Renal cortical epithelial cell (primary cell): ENCODE measurements at places on chromosomes 6 and 20.
A peak's percentile ranks its signal among the peaks of the same experiment; 100 is the strongest.

DNA sequence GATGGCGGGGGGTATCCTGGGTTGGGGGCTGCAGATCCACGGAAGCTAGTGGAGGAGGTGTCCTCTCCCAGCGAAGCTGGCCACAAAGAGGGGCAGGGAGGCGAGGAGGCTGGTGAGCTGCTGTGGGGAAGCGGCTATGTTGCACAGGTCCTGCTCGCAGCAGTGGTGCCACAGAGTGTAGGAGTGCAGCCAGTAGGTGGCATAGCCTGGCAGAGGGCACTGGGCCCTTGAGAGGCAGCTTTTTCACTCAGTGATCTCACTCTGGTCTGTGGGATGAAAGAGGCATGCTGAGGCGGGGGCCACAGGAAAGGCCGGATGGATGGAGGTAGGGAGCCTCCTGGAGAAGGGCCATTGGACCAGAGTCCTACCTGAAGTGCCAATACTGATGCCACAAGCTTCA is 2.9 kb upstream of the LY6G6D start:
- DNase-seq, result no peak

DNA sequence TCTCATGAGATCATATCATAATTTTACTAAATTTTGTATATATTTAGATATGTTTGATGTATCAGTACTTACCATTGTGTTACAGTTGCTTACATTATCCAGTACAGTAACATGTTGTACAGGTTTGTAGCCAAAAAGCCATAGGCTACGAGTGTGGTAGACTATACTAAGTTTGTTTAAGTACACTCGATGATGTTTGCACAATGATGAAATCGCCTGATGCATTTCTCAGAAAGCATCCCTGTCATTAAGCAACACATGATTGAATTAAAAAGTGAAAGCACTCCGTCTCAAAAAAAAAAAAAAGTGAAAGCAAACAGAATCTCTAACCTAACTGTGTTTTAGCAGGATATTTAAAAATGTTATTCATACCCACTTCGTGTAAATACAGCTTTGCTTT is 104.9 kb upstream of the TFAP2D start:
- no peak for DNase-seq

DNA sequence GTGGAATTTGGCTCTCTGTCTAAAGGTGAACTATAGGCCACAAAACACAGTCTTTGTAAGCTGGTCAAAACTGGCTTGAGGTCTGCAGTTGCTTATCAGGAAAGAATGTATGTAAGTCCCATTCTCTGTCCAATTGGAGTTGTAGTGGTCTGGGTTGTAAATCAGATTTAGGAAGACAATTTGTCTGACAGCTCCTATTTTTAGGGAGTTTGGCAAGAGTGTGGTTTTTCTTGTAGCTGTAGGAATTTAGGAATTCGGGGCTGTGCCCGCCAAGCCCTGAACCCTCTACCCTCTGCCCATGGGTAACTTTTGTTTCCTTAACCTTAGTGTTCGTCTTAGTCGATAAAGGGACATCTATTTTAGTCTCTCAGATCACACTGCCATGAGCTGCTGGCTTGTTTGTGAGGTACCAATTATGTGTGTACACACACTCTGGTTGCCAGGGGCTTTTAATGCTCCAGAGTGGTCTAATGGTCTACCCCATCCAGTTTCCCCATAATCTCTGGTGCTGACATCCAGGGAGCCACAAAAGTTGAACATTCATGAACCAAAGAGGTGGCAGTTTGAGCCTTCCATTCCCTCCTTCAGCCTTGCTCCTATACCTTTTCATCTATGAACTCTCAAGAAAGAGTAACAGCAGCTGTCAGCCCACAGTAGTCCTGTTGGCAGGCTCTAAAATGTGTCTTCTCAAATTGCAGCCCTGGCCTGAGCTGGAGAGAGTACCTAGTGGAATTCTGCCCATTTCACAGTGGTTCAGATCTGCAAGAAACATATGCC is 93.0 kb downstream of the ANKRD6 start:
- DNase-seq, result no peak

- no peak for DNase-seq
Measured at GRCh38 chr6:51843456-51844056, 243.9 kb downstream of the PKHD1 start.

DNA sequence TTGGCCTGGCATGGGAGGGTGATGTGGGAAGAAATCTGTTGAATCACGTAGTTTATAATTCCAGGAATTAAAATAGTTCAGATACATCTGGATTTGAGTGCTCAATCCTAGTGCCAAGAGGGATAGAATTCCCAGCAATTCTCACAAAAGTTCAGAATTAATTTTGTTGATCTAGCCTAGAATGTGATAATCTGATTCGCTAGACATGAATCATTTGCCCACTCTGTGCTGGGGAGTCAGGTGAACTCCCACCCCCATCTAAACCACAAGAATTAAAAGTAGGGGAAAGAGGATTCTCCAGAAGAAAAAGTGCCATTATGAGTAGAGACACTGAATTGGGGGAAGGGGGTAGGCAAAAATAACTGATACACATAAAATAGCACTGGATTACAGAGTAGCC is 85.0 kb downstream of the LIN28B start:
- DNase-seq, result peak; percentile 2

DNA sequence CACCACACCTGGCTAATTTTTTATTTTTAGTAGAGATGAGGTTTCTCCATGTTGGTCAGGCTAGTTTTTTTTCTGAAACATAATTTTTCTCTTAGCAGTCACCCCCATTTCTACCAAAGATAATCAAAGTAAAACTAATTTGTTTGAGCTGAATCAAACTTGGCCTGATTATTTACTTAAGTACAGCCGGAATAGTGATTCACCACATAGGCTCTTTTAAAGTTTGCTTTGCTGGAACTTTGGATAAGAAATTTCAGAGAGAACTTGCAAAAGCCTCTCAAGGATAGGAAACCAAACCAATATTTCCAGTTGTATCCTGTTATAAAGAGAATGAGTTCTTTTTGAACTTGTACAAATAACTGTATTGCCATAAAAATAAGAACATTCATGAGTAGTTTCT is 105.0 kb upstream of the SYNCRIP start:
- DNase-seq, result peak; percentile 9

DNA sequence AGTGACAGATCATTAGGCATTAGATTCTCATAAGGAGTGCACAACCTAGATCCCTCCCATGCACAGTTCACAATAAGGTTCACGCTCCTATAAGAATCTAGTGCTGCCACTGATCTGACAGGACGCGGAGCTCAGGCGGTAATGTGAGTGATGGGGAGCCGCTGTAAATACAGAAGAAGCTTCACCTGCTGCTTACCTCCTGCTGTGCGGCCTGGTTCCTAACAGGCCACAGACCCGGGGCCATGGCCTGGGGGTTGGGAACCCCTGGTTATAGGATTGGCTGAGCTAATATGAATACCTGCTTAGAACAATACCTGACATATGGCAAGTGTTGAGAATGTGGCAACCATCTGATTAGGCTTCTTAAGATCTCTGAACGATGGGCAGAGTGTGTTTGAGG is 2.4 kb downstream of the PNPLA1 start:
- DNase-seq, result no peak

DNA sequence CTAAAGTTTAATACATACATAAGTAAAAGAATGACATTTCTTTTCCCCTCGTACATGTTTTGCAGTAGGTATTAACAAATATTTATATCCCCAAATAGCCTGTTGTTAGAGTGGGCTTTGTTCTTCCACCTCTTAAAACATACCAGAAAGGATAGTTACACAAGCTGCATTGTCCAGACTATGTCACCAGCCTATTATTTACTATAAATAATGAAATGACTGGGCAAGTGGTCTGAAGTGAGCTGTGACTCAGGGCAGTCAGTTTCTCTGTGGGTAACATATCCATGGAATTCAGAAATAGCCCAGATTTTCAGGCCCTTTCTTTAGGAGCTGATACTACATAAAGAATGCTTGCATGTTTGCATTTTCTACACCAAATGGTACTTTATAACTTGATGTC is 60.1 kb downstream of the FUT9 start:
- DNase-seq, result peak; percentile 14
